PC-9 (cell line): ENCODE measurements at places on chromosomes 5 and 9. TPM values are rescaled to one million over a fixed set of nuclear protein-coding genes. Genes with fewer than 3 reads are reported as not detected.

DNA sequence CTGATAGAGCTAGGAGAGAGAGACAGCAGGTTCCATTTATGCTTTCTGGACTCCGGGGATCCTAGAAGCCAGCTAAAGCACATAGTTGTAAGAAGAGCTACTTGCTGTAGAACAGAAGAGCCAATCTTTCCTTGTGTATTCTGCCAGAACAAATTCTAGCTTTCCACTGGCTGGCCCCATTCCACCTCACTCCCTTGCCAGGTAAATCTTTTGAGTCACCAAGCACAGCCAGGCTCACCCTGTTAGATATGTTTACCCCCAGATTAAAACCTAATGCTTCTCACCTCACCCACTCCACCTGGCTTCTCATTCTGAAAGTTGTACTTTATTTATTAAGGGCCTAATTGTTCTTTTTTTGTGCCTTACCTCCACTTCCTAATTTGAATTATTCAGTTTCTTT, 48.9 kb upstream of the CHD1 start:
- DNase-seq, result no peak

GRCh38 chr9:127500399-127500798, 49.1 kb downstream of the LRSAM1 start:
- no peak for DNase-seq

GRCh38 chr9:124495126-124496074, 11.8 kb downstream of the NR5A1 start:
- no peak for DNase-seq

- peak; percentile 83 for DNase-seq
Observed at GRCh38 chr5:133831491-133832224, 136.8 kb downstream of the C5orf15 start.

DNA sequence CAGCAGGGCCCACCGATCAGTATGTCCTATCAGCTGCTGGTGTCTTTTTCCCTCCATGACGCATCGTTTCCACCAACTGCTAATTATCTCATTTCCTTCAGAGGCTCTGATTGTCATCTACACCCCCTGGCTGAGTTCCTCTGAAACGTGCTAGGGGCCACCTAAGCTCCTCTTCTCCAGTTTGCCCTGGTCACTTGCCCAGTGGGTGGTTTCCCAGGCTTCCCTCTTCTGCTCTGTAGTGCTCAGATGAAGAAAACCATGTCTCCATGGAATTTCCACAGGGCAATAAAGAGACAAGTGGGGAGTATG, 65.3 kb downstream of the TSTD2 start:
- no peak for DNase-seq

GRCh38 chr9:21404146-21404545, 4.8 kb upstream of the IFNA8 start:
- DNase-seq, result no peak

DNA sequence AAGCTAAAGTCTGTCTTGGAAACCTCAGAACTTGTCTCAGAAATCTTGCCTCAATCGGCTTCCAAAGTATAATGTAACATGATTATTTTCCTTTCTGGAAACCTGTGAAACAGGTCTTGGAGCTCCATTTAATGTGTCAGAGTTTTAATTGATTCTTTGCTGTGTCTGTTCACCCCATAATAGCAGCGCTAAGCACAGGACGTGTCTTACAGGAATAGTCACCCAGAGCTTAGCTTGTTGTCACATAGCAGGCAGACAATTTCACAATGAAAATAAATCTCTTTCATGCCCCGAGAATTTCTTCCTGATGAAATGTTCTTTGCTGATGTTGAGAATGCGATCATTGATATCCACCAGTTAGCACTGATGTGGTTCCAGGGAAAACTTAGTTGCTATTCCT, 40.2 kb upstream of the PTPN3 start:
- peak; percentile 97 for DNase-seq

GRCh38 chr9:16598316-16598715, 272.2 kb downstream of the BNC2 start:
- DNase-seq, result no peak

SPINK13 gene
- not detected in 2 replicates for total RNA-seq

WDR41 gene
- total RNA-seq, result 25.2 and 35.8 TPM in 2 replicates

IL3 gene
- not detected in 2 replicates for total RNA-seq

SPOCK1 gene
- 23.9 and 31.8 TPM in 2 replicates for total RNA-seq

PCDHGB5 gene
- not detected in 2 replicates for total RNA-seq
